ENCODE measurements at places on chromosomes 3 and 15.

- H3K27ac ChIP-seq, result no peak overlapping the region
- DNase-seq, result no peak
- no peaks in the 10 kb centered on the region for H3K4me1 ChIP-seq
- no peak overlapping the region for H3K4me3 ChIP-seq
- H3K36me3 ChIP-seq, result no peaks in the 10 kb centered on the region
Measured at GRCh38 chr3:147398813-147399534, 7.4 kb downstream of the ZIC4 start.

- no peaks in the 10 kb centered on the region for H3K4me1 ChIP-seq
Measured at GRCh38 chr15:40823572-40824343, 4.8 kb downstream of the PPP1R14D start.

- H3K4me3 ChIP-seq, result no peak overlapping the region
- no peaks in the 10 kb centered on the region for H3K4me1 ChIP-seq
- no peak overlapping the region for H3K27ac ChIP-seq
- H3K27me3 ChIP-seq, result no peaks in the 10 kb centered on the region
- DNase-seq, result no peak
- no peaks in the 10 kb centered on the region for H3K36me3 ChIP-seq
Measured at GRCh38 chr15:36599620-36600433, 20.4 kb downstream of the CDIN1 start.

GRCh38 chr3:24342275-24342674 is 152.4 kb downstream of the THRB start:
- H3K27me3 ChIP-seq, result no peaks in the 10 kb centered on the region
- no peak overlapping the region for H3K27ac ChIP-seq
- no peaks in the 10 kb centered on the region for H3K4me1 ChIP-seq
- DNase-seq, result no peak
- no peak overlapping the region for H3K4me3 ChIP-seq

All from lower lobe of right lung (tissue), 2 donors.